NCI-H446 treated with DMSO at 0.1 percent for 48 hours (cell line): ENCODE measurements at places on chromosomes 3 and 15.

GRCh38 chr15:70503798-70504298, 259.5 kb downstream of the UACA start:
- DNase-seq = no peak

GRCh38 chr15:101675015-101675414, 22.8 kb upstream of the TM2D3 start:
- DNase-seq = no peak

DNA sequence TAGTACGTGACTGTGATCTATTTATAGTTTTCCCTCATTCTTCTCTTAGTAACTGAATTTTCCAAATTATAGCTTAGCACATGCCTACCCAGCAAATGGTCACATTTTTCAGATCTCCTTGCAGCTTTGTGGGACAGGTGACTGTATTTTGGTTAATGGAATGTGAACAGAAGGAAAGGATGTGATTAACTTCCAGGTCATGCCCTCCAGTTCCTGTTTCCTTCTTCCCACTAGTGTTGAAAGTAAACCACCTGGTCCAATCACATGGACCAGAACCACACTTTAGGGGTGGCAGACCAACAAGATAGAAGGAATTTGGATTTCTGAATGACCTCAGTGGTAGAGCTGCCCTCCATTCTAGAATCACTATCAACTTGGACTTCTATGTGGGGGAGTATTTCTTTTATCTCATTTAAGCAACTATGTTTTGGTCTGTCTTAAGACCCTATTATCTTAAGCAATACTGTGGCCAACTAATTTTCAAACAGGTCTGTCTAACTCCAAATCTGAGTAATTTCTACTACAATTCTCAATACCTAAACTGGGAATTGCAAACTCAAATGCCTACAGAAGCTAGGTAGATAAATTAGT, 76.0 kb upstream of the TSC22D2 start:
- no peak for DNase-seq

- DNase-seq = no peak
Observed at GRCh38 chr3:182136008-182136910, 424.5 kb downstream of the SOX2 start.

- DNase-seq = no peak
Observed at GRCh38 chr3:187870360-187871203, 125.3 kb upstream of the BCL6 start.

DNA sequence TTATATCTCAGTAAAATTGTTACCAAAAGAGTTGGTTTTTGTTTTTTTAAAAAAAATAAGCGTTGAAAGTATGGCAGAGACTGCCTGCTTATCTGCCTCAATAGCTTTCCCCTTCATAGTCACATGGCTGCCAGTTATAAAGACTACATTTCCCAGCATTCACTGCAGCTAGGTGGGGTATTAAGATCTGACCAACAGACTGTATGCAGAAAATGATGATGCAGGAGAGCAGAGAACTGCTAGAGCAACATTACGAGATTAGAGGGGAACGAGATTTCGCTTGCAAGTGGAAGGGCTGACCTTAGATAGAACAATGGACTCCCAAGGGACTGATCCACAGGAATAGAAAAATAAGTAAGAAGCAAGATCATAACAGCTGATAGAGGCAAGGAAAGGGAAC, 14.3 kb downstream of the RHOA start:
- no peak for DNase-seq
